CD8-positive, alpha-beta memory T cell (primary cell): ENCODE measurements at places on chromosomes 5 and 9.

DNA sequence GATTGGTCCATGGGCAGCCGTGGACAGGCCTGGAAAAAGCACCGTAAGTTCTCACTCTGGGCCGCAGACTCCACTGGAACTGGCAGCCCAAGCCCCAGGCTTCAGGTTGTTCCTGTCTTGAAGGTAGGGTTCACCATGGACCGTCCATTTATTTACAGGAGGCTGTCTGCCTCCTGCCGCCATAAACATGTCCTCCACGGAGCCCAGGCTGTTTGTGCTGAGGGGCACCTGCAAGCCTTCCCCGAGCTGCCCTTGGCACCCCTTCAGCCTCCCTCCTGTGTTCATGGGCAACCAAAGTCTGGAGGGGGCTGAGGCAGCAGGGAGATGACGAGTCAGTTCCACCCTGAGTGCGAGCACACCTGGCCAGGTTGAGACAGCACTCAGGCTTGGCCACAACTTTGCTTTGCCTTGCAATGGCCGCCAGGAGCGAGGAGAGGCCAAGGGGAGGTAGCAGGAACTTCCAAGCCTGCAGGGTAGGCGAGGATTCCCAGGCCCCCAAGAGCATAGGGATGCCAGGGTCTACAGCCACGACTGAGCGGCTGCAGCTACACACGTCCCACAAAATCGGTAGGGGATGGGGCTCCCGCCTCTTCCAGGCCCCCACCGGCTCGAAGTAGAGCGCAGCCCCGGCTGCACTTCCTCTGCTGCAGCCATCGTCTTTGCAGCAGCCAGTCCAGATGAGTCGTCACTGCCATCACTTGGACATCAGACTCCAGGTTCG lies 1625.6 kb upstream of the ACO1 start:
- DNase-seq, result no peak

- DNase-seq, result no peak
Measured at GRCh38 chr5:149283626-149284480, 12.2 kb downstream of the AFAP1L1 start.

- no peak for DNase-seq
Measured at GRCh38 chr5:161387121-161387520, 159.4 kb downstream of the GABRB2 start.

- DNase-seq, result no peak
Measured at GRCh38 chr5:148145916-148146315, 22.4 kb upstream of the SPINK14 start.

GRCh38 chr5:59591162-59591561 lies 302.4 kb downstream of the PDE4D start:
- no peak for DNase-seq

DNA sequence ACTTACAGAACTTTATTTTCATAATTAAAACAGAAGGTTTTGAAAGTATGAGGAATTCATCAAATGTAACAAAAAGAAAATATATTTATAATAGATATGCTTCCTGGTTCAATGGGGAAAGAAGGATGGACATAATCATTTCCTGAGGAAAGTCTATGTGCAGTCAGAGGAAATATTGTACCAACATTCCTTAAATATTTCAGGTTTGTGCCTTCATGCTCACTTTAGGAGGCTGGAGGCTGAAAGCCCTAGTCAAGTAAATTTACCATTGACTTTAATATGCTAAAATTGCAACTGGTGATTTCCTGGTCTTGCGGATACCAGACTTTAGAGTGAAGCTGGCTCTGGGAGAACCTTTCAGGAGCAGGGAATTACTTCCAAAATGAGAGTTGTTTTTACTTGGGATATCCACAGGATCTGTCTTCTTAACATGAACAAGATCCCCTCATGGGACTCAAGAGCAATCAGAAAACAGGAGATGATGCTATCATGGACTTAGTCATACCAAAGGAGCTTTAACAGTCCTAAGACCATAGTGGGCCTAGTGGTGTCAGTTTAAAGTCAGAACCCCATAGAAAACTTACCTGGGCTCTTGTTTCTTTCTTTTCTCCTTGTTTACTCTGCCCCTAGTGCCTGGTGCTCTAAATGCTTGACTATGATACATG lies 762.8 kb upstream of the GRAMD2B start:
- DNase-seq, result no peak

- no peak for DNase-seq
Measured at GRCh38 chr5:31832966-31833365, 194.0 kb downstream of the PDZD2 start.

DNA sequence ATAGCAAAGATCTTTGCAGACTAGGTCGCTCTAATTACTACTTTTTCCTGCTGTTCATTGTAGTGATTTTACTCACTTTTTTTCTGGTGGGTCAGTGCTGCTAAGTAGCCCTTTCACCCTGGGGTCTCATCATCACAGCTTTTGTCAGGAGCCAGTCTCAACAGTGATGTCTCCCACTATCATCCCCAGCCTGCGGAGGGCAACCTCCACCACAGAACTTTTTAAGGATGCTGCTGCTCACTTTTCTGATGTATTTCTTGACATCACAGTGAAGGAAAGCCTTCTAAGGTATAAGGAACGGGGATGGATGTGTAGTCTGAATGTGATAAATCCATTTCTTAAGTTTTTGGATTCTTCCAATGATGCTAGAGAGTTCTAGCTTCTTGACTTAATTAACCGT lies 242.5 kb upstream of the RIOK2 start:
- no peak for DNase-seq

DNA sequence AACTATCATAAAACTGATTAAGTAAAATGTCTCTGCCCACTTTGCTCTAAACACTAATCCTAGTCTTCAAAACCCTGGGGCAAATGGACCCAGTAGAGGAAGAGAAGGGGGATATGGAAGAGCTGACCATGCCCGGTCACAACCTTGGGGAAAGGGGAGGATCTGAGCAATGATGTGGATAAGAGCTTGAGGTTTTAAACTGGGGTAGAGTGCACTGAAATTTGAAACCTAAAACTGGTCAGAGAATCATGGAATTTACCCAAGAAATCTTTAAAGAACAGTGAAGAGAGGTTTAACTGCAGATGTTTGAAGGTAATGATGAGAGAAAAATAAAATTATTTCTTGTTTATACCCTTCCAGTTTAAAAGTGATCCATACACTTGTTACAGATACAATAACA lies 110.8 kb downstream of the MRPS30 start:
- DNase-seq, result no peak
